ENCODE measurements at places on chromosomes 7 and 10.

GRCh38 chr10:44913350-44914081, 2.4 kb downstream of the TMEM72 start:
- peak; percentile 31 for DNase-seq

GRCh38 chr7:11636274-11636673, 195.7 kb downstream of the THSD7A start:
- DNase-seq, result no peak

GRCh38 chr7:5997210-5997808, 11.5 kb downstream of the PMS2 start:
- DNase-seq, result peak; percentile 74

DNA sequence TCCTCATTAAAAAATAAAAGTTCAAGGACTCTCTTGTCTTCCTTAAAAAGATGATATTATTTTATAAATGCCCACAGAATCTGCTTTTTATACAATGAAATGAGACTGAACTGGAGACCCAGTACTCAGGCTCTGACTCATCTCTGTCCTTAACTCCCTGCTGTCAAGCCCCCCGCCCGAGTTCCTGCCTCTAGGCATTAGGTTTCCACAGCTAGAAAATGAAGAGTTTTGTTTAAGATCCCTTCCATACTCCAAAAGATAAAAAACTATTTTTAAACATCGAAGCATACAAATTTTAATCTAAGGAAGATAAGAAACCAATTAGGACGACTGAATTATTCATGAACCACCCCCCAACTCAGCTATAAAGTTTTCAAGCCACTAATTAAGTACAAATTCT, 97.7 kb upstream of the FEZF1 start:
- no peak for DNase-seq

- peak; percentile 38 for DNase-seq
Measured at GRCh38 chr10:104099269-104099668, 13.6 kb upstream of the COL17A1 start.

- no peak for DNase-seq
Measured at GRCh38 chr7:125504848-125505247, 575.2 kb upstream of the POT1 start.

DNA sequence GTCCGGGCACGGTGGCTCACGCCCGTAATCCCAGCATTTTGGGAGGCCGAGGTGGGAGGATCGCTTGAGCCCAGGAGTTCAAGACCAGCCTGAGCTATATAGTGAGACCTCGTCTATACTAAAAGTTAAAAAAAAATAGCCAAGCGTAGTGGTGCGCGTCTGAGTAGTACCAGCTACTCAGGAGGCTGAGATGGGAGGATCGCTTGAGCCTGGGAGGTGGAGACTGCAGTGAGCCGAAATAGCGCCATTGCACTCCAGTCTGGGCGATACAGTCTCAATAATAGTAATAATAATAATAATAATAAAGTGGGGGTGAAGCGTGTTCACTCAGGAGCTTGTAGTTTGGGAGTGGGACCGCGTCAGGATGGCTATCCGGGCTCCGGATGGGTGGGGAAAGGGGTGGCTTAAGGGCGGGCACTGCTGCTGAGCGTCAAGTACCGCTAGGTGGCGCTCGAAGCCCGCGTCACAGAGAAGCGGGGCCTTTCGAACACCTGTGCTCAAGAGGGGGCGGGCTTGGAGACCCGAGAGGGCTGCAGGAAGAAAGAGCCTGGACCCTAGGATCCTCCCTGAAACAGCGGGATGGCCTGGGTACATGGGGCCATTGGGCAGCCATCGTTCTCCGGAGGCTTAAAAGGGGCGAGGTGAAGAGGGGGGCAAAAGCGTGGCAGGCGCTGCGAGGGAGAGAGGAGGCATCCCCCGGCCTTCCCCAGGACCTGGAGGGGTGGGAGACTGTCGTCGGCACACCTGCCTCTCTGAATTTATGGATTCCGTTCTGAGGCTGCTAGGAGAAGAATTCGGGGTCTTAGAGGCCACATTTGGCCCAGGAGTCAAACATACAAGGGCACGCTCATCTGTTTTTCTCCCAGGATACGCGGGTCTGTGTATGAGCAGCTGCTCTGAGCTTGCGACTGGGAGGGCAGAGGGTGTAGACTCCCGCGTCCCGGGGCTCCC, 14.5 kb downstream of the LBX1 start:
- DNase-seq, result peak; percentile 81

DNA sequence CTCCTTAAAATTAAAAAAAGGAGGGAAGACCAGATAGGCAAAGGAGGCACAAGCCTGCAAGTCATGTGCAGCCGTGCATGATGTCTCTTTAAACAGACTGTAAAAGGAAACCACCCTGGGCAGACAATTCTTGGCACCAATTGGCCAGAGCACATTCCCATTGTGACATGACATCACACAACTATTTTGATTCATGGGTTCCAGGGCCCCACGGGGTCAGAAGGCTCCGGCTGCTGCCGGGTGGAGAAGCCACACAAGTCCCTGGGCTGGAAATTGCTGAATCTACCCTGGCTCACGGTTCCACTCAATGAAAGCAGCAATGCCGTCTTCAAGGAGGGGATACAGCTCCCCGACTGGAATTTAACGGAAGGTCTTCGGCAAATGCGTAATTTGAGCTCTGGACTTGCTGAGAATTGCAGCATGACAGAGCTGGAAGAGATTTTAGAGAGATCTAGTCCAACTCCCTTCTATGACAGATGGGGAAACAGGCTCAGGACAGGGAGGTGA, 140.5 kb downstream of the PRKAG2 start:
- DNase-seq, result peak; percentile 84

- peak; percentile 34 for DNase-seq
Measured at GRCh38 chr10:103648636-103649532, 155.4 kb downstream of the NEURL1 start.

GRCh38 chr7:28383975-28384374, 28.3 kb upstream of the CREB5 start:
- DNase-seq, result no peak

GRCh38 chr10:110479710-110480109, 18.0 kb upstream of the DUSP5 start:
- DNase-seq, result no peak

DNA sequence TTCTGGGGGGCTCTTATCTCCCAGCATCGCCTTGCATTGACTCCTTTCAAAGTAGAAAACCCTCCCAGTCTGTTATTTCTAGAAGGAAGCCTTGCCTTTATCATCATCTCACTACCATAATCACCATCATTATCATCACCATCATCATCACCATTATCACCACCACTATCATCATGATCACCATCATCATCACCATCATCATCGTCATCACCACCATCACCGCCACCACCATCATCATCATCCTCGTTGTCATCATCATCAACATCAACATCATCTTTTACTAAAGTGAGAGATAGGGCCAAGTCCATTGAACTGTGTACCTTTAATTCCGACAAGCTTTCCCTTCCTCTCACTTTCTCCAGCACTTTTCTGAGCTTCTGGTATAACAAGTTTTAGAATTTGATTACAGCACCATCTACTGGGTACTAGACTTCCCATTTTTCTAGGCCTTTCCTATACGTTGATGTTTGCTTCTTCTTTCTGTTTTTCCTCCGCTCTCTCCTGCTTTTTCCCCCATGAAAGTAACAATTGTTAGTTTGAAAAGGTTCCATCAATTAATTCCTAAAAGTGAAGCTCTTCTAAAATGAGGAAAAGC, 226.4 kb downstream of the BUB3 start:
- no peak for DNase-seq

DNA sequence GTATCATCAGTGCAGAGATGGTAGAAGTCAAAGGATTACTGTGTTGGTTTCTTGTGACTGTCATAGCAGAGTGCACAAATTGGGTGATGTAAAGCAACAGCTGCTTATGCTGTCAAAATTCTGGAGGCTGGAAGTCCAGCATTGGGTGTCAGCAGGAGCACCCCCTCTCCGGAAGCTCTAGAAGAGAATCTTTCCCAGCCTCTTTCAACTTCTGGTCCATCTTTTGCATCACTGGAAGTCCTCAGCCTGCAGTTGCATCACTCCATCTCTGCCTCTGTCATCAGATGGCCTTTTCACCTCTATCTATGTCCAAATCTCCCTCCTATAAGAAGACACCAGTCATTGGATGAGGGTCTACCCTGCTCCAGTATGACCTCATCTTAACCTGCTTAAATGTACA, 35.8 kb upstream of the GALNTL5 start:
- peak; percentile 84 for DNase-seq

DNA sequence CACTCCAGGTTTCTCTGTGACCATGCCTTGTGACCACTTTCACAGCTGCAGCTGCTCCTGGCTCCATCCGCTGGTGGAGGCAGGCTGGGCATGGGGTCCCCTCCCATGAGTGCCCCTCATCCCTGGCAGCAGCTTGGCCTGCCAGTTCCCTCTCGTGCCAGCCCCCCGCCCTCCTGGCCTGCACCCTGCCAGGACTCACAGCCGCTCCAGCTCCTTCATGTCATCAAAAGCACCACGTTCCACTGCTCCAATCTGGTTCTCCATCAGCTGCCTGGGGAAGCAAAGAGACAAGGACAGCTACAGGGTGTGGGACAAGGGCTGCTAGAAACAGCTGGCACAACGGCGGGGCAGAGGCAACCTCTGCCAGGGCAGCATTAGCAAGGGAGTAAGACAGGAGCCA, 22.6 kb downstream of the SLIT1 start:
- DNase-seq, result no peak

DNA sequence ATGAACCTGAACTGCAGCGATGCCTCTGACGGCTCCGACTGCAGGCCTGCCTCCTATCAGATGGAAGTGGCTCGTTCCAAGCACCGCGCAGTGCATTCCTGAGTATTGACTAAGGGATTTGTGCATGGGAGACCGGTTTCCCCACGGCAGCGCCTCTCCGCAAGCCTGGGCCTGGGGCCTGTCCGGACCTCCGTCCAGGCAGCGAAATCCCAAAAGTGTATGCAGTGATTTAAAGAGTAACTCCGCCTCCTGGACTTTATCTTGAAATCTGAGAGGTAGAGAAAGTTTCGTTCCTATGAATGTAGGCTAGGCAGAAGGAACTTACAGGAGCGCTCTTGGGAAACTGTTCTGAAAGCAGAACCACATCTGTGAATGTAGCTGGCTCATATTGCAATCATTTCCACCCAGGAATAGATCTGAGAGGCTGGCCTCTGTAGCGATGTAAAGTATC, 106.2 kb upstream of the CELF2 start:
- peak; percentile 43 for DNase-seq

DNA sequence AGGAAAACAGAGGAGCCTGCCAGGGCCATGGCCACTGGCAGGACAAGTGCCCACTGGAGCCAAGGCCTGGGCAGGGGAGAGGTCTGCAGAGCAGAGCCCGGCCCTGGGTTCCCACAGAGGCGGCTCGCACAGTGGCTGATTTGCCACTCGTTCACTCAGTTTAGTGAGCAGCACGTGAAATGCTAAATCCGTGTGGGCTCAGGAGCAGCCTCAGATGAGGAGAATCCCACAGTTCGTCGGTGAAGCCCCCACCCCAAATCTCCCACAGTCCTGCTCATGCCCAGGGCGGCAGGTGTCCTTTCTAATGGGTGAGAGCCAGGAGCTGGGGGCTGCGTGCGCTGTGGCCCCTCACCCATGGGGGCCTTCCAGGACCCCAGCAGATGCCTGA, 107.7 kb upstream of the FAM20C start:
- no peak for DNase-seq

GRCh38 chr7:159370-160270, 32.8 kb upstream of the FAM20C start:
- no peak for DNase-seq

GRCh38 chr10:88693392-88694020, 12.5 kb upstream of the LIPK start:
- DNase-seq, result no peak

DNA sequence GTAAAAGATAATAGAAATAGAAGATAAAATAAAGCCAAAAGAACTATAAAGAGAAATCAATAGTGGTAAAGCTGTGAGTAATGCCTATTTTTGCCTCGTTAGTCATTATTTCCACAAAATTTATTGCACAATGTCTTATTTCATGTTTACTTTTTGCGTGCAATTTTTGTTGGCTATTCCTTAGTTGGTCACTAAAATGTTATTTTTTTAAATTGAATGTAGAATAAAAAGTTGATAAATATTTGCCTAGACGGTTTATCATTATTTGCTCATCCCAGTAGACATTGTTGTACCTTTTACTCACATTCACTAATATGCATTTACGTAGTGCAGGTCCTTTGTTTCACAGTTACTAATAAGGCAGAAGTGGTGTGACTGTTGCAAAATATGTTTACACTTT, 227.8 kb upstream of the BMPER start:
- peak; percentile 10 for DNase-seq

- no peak for DNase-seq
Measured at GRCh38 chr10:110033701-110034235, 26.0 kb downstream of the ADD3 start.

DNA sequence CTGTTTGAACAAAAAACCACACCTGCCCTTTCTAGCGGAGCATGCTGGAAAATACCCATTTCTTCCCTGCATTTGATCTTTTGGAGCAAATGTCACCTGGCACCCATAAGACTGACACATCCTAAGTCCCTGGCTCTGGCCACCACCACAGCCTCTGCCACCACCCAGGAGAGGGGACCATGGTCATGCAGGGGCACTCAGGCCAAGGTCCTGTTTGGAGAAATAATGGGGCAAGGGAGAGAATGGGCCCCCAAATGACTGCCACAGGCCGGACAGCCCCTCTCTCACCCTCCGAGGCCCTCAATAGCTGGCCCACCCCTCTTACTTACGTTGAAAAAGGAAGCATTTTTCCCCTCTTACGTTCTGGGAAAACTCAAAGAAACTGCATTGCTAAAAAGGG, 35.4 kb downstream of the RGS10 start:
- no peak for DNase-seq

DNA sequence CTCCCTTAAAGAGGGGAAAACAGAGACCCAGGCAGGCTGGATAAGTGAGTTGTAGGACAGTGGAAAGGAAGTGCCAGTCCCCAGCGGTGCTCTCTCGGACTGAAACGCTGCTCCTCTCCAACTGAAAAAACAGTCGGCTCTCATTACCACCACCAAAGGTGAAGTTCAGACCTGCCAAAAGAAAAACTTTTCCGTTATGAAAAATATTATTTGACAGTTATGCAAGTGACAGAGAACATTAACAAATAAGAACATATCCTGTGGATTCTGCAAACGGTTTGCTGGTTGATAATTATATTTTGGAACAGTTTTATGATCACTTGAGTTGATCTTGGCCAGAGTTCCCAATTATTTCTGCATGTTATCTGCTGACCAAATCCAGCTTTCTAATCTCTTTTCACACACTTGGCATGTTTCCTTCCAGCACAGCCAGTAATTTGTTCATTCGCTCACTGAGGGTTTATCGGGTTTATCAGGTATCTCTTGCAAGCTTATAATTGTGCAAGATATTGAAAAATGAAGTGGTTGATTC, 82.6 kb downstream of the PTPRE start:
- no peak for DNase-seq

DNA sequence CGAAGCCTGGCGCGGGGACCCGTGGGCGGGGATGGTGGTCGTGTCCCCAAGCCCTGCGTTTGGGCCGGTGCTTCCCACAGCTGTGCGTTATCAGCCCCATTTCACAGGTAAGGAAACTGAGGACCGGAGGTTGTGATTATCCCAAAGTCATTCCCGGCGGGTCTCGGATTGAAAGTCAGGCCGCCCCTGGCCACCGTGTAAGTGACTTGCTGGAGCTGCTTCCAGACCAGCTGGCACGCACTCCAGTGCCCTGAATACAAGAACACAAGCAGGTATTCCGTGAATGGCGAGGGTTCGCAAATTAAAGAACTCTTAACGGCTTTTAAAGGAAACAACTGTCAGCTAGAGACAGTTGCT, 675 bp upstream of the ATE1 start:
- no peak for DNase-seq

GRCh38 chr7:130400120-130400572, 19.9 kb downstream of the CPA1 start:
- DNase-seq, result no peak

Measured in suppressor macrophage (primary cell).